ENCODE measurements at places on chromosomes 11 and 22.
A peak's percentile ranks its signal among the peaks of the same experiment; 100 is the strongest.

GRCh38 chr22:31091106-31091975, 10.2 kb downstream of the SMTN start:
- DNase-seq: no peak

GRCh38 chr11:39777035-39777434, 1682.4 kb downstream of the LRRC4C start:
- DNase-seq: no peak

- DNase-seq: no peak
These were observed 52.1 kb downstream of the CLTCL1 start for GRCh38 chr22:19239464-19239863.

DNA sequence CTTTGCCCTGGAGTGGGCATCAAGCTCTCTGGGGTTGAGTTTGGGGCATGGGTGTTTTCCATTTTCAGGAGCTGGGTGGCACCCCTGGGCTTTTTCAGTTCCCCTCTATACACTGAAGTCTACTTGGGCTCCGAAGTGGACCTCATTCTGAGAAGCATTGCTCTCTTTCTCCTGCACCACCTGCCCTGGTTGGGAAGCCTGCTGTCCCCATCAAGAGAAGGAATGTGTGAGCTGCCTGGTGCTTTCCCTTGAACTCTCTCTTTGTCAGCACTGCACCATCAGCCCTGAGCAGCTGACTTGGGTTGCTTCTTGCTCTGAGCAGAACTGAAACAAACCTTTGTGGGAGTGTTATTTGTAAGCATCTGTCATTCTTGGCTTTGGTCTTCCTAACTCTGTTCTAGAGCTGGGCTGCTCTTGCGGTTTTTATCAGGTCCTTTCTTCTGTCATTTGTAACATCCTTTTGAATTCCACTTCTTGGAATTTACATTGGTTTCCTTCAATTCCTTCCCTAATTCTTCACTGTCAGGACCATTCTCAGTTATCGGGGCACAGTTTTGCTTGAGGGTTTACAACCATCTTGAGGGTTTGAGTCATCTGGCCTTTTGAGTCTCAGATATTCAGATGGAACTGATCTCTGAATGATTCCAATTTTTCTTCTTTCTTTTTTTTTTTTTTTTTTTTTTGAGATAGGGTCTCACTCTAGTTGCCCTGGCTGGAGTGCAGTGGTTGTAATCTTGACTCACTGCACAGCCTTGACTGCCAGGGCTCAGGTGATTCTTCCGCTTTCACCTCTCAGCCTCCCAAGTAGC, 20.5 kb downstream of the UBE2L3 start:
- peak; percentile 37 for DNase-seq

- DNase-seq: no peak
These were observed 809.1 kb downstream of the BRD1 start for GRCh38 chr22:49018601-49019000.

GRCh38 chr11:130634961-130635473, 186.6 kb downstream of the ADAMTS15 start:
- no peak for DNase-seq

Measured in stimulated activated CD8-positive, alpha-beta memory T cell treated with anti-CD3 and anti-CD28 coated beads, Interleukin-15, amount 100 ng/mL, for 48 hours (primary cell).